ENCODE measurements at places on chromosomes 12 and 14.

DNA sequence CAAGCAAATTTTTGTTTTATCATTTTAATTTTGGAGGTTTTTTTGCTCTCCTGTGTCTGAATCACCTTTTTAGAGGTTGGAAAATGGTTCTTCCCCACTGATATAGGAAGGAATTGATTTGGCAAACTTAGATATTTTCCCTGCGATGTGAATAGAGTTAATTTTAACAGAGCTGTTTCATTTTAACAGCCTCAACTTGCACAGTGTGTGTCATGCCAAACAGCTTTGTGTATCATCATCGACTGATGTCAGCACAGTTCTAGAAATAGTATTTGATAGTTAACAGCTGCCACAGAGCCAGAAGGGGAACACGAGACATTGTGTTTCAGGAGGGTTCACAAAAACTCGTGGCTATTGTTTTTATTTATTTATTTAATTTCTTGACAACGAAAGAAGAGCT, 243.1 kb upstream of the FOXN3 start:
- H3K27me3 ChIP-seq: no peaks in the 10 kb centered on the region
- H3K4me1 ChIP-seq: peaks cover 22% of the 10 kb centered on the region
- peak overlapping the region; percentile 80 for H3K27ac ChIP-seq
- no peaks in the 10 kb centered on the region for H3K36me3 ChIP-seq

GRCh38 chr12:48995086-48995879, 3.9 kb downstream of the DDN start:
- peak; percentile 86 for DNase-seq
- no peak overlapping the region for H3K27ac ChIP-seq
- no peaks in the 10 kb centered on the region for H3K27me3 ChIP-seq
- no peaks in the 10 kb centered on the region for H3K36me3 ChIP-seq

GRCh38 chr14:92794547-92794941, 439 bp downstream of the GOLGA5 start:
- no peak for DNase-seq
- peak overlapping the region; percentile 88 for H3K27ac ChIP-seq
- peak overlapping the region; percentile 84 for H3K4me3 ChIP-seq
- no peaks in the 10 kb centered on the region for H3K27me3 ChIP-seq

- no peaks in the 10 kb centered on the region for H3K4me1 ChIP-seq
- DNase-seq: no peak
- H3K27ac ChIP-seq: no peak overlapping the region
- no peaks in the 10 kb centered on the region for H3K27me3 ChIP-seq
- peaks cover 97% of the 10 kb centered on the region for H3K36me3 ChIP-seq
Measured at GRCh38 chr14:96307434-96307833, 51.4 kb downstream of the BDKRB1 start.

GRCh38 chr12:90512518-90512917, 442.5 kb downstream of the CCER1 start:
- no peaks in the 10 kb centered on the region for H3K4me1 ChIP-seq
- no peaks in the 10 kb centered on the region for H3K27me3 ChIP-seq
- no peaks in the 10 kb centered on the region for H3K36me3 ChIP-seq
- H3K4me3 ChIP-seq: no peak overlapping the region
- no peak overlapping the region for H3K27ac ChIP-seq
- DNase-seq: no peak

GRCh38 chr12:85676816-85677749, 159.1 kb downstream of the RASSF9 start:
- no peaks in the 10 kb centered on the region for H3K36me3 ChIP-seq
- no peak overlapping the region for H3K4me3 ChIP-seq
- no peaks in the 10 kb centered on the region for H3K4me1 ChIP-seq
- H3K27ac ChIP-seq: no peak overlapping the region
- no peaks in the 10 kb centered on the region for H3K27me3 ChIP-seq

DNA sequence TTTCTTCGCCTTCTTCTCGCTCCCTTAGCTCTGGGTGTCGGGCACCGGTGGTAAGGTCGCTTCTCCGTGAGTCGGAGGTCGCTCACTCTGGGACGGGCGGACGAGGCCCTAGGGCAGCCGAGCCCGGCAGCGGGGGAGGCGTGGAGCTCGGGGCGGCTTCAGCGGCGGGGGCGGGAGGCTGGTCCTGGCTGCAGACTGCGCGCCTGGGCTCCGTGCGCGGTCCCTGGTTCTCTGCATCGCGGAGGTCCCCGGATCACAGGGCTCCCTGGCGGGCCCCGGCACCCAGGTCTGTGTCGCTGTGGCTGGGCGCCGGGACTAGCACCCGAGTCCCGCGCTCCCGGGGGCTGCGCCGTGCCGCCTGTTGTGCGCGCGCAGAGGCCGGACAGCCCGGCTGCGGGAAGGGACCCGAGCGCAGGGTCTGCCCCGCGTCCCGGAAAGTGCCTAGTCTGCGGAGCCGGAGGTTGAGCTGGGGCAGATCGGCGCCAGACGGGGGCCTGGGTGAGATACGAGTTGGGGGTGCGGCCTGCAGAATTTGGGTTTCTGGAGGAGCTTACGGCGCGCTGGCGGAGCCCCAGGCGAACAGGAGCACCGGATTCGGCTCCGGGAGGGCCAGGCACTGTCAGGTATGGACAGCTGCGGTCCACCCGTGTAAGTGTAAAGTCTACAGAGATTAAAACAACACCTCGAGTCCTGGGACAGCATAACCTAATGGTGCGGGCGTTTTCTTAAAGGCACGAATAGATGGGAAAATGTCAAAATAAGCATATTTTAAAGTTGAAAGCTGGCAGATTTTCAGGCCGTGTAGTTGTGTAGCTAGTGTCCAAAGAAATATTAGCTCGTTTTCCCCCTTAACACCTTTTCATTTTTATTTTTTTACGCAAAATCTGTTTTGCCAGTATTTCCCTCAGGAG, 713 bp downstream of the FRMD6 start:
- H3K4me1 ChIP-seq: no peaks in the 10 kb centered on the region
- peak overlapping the region; percentile 91 for H3K27ac ChIP-seq
- peak overlapping the region; percentile 86 for H3K4me3 ChIP-seq
- no peaks in the 10 kb centered on the region for H3K36me3 ChIP-seq
- DNase-seq: no peak

DNA sequence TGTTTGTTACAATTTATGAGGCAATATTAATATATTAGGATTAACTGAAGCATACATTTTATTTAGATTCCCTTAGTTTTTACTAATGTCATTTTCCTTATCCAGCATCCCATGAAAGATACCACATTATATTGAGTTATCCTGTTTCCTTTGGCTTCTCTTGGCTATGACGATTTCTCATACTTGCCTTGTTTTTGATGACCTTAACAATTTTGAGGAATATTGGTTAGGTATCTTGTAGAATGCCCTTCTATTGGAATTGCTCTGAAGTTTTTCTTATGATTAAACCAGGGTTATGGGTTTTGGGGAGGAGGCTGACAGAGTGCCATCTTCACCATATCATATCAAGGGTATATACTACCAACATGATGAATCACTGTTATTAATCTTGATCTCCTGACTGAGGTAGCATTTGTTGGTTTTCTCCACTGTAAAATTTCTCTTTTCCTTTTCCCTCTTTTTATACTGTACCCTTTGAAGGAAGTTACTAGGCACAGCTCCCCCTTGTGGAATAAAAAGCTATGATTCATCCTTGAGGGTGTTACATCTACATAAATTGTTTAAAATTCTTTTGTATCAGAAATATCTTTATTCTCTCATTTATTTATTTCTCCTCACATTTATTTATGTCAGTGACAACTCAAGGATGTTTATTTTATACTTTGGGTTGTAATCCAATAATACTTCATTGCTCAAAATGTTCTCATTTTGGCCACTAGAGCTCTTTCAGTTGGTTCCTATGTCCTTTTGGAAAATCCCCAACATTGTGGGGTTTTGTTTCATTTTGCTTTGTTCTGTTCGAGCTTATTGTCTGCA, 239.0 kb downstream of the SLC16A7 start:
- H3K4me1 ChIP-seq: no peaks in the 10 kb centered on the region
- no peak for DNase-seq
- H3K4me3 ChIP-seq: no peak overlapping the region
- no peaks in the 10 kb centered on the region for H3K36me3 ChIP-seq
- no peak overlapping the region for H3K27ac ChIP-seq

GRCh38 chr14:98163873-98164272, 1108.1 kb downstream of the BCL11B start:
- no peaks in the 10 kb centered on the region for H3K36me3 ChIP-seq
- H3K27ac ChIP-seq: no peak overlapping the region
- DNase-seq: no peak
- peaks cover 12% of the 10 kb centered on the region for H3K27me3 ChIP-seq
- H3K4me3 ChIP-seq: no peak overlapping the region
- H3K4me1 ChIP-seq: no peaks in the 10 kb centered on the region

DNA sequence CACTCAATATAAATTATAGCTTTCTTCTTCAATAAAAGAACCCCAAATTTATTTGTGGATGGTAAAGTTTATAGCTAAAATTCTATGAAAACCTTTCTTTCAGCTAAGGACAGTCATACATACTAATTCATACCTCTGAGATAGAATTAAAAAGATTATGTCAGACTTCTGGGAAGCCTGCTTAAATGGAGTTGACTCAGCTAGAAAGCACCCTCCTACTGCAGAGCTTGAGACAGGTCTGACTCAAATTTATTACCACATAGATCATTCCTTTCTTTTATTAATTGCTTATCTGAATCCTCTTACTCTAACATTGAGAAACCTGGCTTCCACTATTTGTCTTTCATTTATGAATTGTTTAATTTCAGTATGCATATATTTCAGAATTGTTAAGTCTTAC, 1007.0 kb upstream of the LRFN5 start:
- H3K27me3 ChIP-seq: no peaks in the 10 kb centered on the region
- H3K36me3 ChIP-seq: no peaks in the 10 kb centered on the region
- no peaks in the 10 kb centered on the region for H3K4me1 ChIP-seq
- no peak overlapping the region for H3K4me3 ChIP-seq
- H3K27ac ChIP-seq: no peak overlapping the region

DNA sequence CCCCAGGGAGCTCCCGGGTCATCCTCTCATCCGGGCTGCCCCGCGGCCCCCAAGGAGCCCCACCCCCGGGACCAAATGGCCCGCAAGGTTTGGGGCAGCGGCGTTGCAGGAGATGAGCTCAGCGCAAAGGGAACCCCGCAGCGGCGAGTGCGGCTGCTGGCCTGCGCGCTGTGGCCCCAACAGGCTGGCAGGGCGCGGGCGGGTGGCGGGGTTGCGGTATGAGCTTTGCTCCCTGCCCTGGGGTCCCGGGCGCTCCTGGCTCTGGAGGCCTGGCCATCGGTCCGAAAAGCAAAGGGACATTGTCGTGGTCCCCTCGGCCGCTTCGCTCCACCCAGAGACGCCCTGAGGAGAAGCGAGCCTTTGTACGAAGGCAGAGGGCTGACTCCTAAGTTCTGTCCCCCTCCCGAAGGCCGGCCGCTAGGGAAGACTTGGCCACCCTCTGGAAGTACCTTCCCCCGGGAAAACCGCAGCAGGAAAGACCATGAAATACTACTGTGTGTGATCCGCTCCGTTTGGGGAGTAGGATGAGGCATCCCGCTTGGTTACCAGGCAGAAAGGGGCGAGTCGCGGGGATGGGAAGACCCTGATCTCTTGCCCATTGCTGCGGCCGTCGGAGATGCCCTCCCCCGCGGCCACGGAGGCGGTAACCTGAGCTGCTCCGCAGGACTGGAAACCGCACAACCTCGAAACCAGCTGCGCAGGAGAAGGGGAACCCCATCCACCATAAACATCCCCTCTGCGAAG, 620 bp upstream of the NID2 start:
- no peak for DNase-seq
- peak overlapping the region; percentile 72 for H3K4me3 ChIP-seq
- no peaks in the 10 kb centered on the region for H3K36me3 ChIP-seq
- H3K4me1 ChIP-seq: peaks cover 7% of the 10 kb centered on the region
- peak overlapping the region; percentile 28 for H3K27ac ChIP-seq

Data from psoas muscle (tissue), 8 donors.